Naive thymus-derived CD4-positive, alpha-beta T cell (primary cell): ENCODE measurements at places on chromosomes 4 and X. TPM values are rescaled to one million over a fixed set of nuclear protein-coding genes. Genes with fewer than 3 reads are reported as not detected.

HCCS gene
- total RNA-seq = 5.6 TPM

HERC3 gene
- 101 TPM for total RNA-seq

WDR17 gene
- 1.1 TPM for total RNA-seq

GAGE12J gene
- not detected for total RNA-seq

ZMAT1 gene
- total RNA-seq = 32.2 TPM

KLHL13 gene
- 0.85 TPM for total RNA-seq

MND1 gene
- total RNA-seq = not detected

DNA sequence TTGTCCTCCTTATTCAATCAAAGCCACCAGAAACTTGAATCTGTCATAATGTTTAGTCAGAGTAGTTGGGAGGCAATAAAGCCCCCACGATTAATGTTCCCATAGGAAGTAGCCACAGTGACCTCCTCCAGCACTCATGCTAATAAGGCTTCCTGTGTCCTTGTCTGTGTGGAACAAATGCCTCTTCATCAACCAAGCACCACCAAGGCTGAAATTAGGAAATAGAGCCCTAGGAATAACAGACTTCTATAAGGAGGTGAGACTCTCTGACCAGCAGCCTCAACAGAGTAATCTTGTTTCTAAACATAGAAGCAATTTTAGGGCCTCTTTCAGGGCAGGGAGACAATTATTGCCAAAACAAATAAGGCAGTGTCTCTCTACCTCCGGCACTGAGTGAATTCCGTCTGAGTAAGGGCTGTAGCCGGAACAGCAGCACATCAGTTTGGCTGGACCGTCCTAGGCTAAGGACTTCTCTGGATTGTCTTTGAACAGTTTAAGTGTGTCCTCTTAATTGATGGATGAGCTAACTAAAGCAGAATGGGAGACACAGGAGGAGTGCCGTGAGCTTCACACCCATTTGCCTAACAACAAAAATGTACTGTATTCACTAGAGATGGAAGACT, 329.2 kb upstream of the HAND2 start:
- no peaks in the 10 kb centered on the region for H3K4me1 ChIP-seq
- DNase-seq = no peak
- H3K27ac ChIP-seq = no peak overlapping the region
- H3K4me3 ChIP-seq = no peak overlapping the region

- H3K4me1 ChIP-seq = no peaks in the 10 kb centered on the region
- DNase-seq = no peak
- H3K27ac ChIP-seq = no peak overlapping the region
- H3K36me3 ChIP-seq = no peaks in the 10 kb centered on the region
- H3K4me3 ChIP-seq = no peak overlapping the region
Measured at GRCh38 chrX:51155157-51155556, 177.5 kb upstream of the NUDT10 start.

GRCh38 chr4:182454440-182455013, 211.3 kb downstream of the TENM3 start:
- peaks cover 23% of the 10 kb centered on the region for H3K27me3 ChIP-seq
- peaks cover under 1% of the 10 kb centered on the region for H3K4me1 ChIP-seq
- no peak overlapping the region for H3K4me3 ChIP-seq
- DNase-seq = no peak
- H3K36me3 ChIP-seq = no peaks in the 10 kb centered on the region

- DNase-seq = no peak
- no peak overlapping the region for H3K27ac ChIP-seq
- H3K4me1 ChIP-seq = no peaks in the 10 kb centered on the region
- H3K4me3 ChIP-seq = no peak overlapping the region
Measured at GRCh38 chrX:13906093-13906492, 89.2 kb upstream of the GPM6B start.

DNA sequence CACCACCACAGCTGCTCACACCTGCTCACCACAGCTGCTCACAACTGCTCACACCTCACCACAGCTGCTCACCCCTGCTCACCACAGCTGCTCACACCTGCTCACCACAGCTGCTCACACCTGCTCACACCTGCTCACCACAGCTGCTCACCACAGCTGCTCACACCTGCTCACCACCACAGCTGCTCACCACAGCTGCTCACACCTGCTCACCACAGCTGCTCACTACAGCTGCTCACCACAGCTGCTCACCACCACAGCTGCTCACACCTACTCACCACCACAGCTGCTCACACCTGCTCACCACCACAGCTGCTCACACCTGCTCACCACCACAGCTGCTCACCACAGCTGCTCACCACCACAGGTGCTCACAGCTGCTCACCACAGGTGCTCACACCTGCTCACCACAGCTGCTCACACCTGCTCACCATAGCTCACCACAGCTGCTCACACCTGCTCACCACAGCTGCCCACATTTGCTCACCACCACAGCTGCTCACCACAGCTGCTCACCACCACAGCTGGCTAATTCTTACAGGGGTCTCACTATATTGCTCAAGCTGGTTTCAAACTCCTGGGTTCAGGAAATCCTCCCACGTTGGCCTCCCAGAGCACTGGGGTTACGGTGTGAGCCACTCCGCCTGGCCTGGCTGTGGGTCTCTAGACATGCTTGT, 30.4 kb upstream of the CPLX1 start:
- no peak for DNase-seq
- H3K4me3 ChIP-seq = no peak overlapping the region
- no peak overlapping the region for H3K27ac ChIP-seq

GRCh38 chr4:161359491-161359890, 804.3 kb downstream of the FSTL5 start:
- H3K4me1 ChIP-seq = no peaks in the 10 kb centered on the region
- no peaks in the 10 kb centered on the region for H3K36me3 ChIP-seq
- H3K27ac ChIP-seq = no peak overlapping the region
- no peaks in the 10 kb centered on the region for H3K27me3 ChIP-seq
- no peak for DNase-seq

DNA sequence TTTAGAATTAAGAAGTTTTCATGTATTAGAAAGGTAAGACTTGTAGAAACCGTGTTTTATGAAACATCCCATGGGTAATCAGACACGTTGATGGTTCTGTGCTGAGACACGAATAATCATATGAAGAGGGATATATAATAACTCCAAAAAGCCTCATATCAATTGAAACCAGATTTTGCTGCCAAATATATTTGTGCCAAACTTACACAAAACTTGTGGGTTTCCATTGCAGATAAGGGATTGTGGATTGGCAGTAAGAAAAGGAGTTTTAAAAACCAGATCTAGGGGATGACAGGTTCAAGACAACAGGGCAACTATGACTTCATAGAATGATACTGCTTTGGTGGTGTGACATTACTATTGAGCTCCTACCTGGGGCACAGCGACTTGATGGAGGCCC, 616.1 kb downstream of the BCOR start:
- H3K4me1 ChIP-seq = no peaks in the 10 kb centered on the region
- H3K27me3 ChIP-seq = no peaks in the 10 kb centered on the region
- no peaks in the 10 kb centered on the region for H3K36me3 ChIP-seq
- no peak overlapping the region for H3K27ac ChIP-seq
- DNase-seq = no peak

DNA sequence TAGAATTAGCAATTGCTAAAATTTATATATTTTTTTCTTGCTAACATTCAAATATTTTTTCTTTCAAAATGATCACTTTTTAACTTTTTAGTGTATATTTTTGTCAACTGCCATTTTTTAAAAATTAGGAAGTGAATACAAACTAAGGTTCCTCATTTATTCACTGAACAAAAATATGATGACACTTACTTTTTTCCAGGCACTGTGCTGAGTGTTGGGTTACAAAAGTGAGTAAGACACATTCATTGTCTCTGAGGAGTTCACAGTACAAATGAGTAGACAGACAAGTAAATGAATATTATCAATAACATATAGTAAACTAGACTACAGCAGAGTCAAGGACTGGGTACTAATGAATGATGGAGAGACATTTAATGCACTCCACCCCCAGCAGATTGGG, 543.5 kb downstream of the PDHA2 start:
- H3K27me3 ChIP-seq = no peaks in the 10 kb centered on the region
- DNase-seq = no peak
- H3K36me3 ChIP-seq = no peaks in the 10 kb centered on the region
- no peak overlapping the region for H3K4me3 ChIP-seq

GRCh38 chrX:108736509-108737479, at the start of gene IRS4:
TSS of gene IRS4 (minus strand) at chrX:108736563.
- H3K27me3 ChIP-seq = no peaks in the 10 kb centered on the region
- no peak for DNase-seq
- H3K4me1 ChIP-seq = no peaks in the 10 kb centered on the region
- no peak within 1 kb of the TSS for H3K27ac ChIP-seq

- DNase-seq = no peak
Measured at GRCh38 chr4:151876381-151876988, 115.7 kb upstream of the GATB start.

- no peaks in the 10 kb centered on the region for H3K4me1 ChIP-seq
- H3K27me3 ChIP-seq = no peaks in the 10 kb centered on the region
- H3K36me3 ChIP-seq = no peaks in the 10 kb centered on the region
- no peak overlapping the region for H3K4me3 ChIP-seq
- no peak overlapping the region for H3K27ac ChIP-seq
Measured at GRCh38 chr4:155660436-155660835, 6.2 kb upstream of the GUCY1A1 start.

GRCh38 chrX:103585411-103586313, at the start of gene TCEAL4:
TSS of gene TCEAL4 (plus strand) at chrX:103585515. CDS start at chrX:103586676, 1,161 bp downstream.
- no peaks in the 10 kb centered on the region for H3K27me3 ChIP-seq
- no peaks in the 10 kb centered on the region for H3K36me3 ChIP-seq
- peak within 1 kb of the TSS; percentile 64 for H3K27ac ChIP-seq

DNA sequence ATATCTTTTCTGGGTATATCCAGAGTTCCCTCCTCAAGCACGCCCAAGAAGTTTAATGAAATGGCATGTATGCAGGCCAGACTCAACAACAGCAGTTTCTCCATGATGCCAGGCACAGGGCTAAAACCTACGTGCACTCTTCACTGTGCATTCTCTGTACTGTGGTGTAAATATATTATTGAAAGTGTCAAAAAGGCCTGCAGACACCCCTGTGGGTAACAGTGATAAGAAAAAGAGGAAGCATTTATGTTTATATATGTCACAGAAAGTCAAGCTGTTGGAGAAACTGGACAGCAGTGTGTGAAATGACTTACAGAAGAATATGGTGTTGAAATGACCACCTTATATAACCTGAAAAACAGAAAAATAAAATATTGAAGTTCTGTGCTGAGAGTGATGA, 29.6 kb upstream of the DCAF8L1 start:
- H3K4me1 ChIP-seq = no peaks in the 10 kb centered on the region
- H3K27ac ChIP-seq = no peak overlapping the region
- DNase-seq = no peak
- no peak overlapping the region for H3K4me3 ChIP-seq
- no peaks in the 10 kb centered on the region for H3K36me3 ChIP-seq

- H3K4me3 ChIP-seq = no peak overlapping the region
- no peaks in the 10 kb centered on the region for H3K36me3 ChIP-seq
- no peak overlapping the region for H3K27ac ChIP-seq
- no peaks in the 10 kb centered on the region for H3K27me3 ChIP-seq
- peaks cover 64% of the 10 kb centered on the region for H3K4me1 ChIP-seq
Measured at GRCh38 chrX:66018585-66019309, 21.1 kb downstream of the VSIG4 start.

- no peak overlapping the region for H3K27ac ChIP-seq
- no peak overlapping the region for H3K4me3 ChIP-seq
- DNase-seq = no peak
- no peaks in the 10 kb centered on the region for H3K27me3 ChIP-seq
- H3K4me1 ChIP-seq = no peaks in the 10 kb centered on the region
Measured at GRCh38 chr4:4980621-4981230, 38.5 kb downstream of the CYTL1 start.

- H3K4me3 ChIP-seq = no peak overlapping the region
- H3K4me1 ChIP-seq = no peaks in the 10 kb centered on the region
- DNase-seq = no peak
- H3K36me3 ChIP-seq = no peaks in the 10 kb centered on the region
- H3K27me3 ChIP-seq = no peaks in the 10 kb centered on the region
- no peak overlapping the region for H3K27ac ChIP-seq
Measured at GRCh38 chr4:181821039-181822004, 421.9 kb upstream of the TENM3 start.
